Endothelial cell (in vitro differentiated cells): ENCODE measurements at places on chromosomes 1 and 21. TPM values are rescaled to one million over a fixed set of nuclear protein-coding genes. Genes with fewer than 3 reads are reported as not detected.

DNA sequence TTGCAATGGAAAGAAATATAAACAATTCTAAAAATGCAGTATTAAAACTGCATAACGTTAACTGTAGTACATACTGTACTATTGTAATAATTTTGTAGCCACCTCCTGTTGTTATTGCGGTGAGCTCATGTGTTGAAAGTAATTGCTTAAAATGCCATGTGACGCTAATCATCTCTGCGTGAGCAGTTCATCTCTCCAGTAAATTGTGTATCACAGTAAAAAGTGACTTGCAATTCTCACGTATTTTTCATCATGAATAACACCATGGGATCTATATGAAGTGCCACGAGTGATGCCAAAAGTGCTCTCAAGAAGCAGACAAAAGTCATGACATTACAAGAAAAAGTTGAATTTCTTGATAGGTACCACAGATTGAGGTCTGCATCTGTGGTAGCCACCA is 82.4 kb upstream of the CYYR1 start:
- H3K36me3 ChIP-seq, result peaks cover 12% of the 10 kb centered on the region
- no peak overlapping the region for H3K4me3 ChIP-seq
- H3K27ac ChIP-seq, result no peak overlapping the region
- no peak for DNase-seq

DNA sequence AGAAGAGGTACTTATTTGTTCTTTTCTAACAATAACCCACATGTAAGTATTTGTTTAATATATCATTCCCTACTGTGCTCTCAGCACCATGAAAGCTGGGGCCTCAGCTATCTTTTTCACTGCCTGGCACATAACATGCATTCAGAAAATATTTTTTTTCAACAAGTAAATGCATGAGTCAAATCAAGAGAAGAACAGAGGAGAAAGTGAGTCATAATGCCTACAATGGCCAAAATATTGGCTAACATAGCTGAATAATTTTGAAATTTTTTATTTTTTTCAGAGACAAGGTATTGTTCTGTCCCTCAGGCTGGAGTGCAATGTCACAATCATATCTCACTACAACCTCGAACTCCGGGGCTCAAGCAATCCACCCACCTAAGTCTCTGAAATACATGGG is 252.2 kb upstream of the ADAMTS5 start:
- H3K4me1 ChIP-seq, result no peaks in the 10 kb centered on the region
- no peaks in the 10 kb centered on the region for H3K36me3 ChIP-seq
- H3K27ac ChIP-seq, result no peak overlapping the region
- H3K27me3 ChIP-seq, result no peaks in the 10 kb centered on the region
- DNase-seq, result no peak

LRIG2 gene
- total RNA-seq, result 23.0 TPM

RIPPLY3 gene
- total RNA-seq, result 86.4 TPM

DNA sequence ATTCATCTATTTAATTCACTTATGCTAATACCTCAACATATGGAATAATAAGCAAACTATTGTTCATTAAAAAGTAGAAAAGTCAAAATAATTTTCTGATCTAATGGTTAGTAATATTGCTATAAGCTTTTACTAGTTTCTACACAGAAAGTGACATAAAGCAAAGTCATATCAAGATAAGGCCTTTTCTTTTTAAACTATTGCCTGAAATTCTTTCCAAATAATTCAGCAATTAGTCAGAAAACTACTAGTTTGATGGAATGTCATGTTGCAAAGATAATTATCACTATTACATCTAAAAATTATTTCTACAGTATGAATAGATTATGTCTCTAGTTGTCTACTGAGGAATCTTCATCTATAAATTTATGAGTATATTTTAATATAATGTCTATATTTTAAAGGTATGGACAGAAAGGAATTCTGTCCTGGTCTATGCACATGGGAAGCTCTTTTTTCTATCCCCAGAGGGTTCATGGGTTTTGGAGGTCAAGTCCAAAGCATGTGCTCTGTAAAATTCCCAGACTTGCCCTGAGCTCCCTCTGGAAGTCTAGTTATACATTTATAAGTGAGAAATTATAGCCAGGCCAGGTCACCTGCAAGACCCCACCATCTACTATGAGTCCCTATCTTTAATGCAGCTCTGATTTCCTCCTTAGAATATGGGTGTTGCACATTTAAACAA is 84.6 kb upstream of the DPYD start:
- H3K4me3 ChIP-seq, result no peak overlapping the region
- H3K4me1 ChIP-seq, result no peaks in the 10 kb centered on the region
- DNase-seq, result no peak
- H3K27ac ChIP-seq, result no peak overlapping the region
- H3K36me3 ChIP-seq, result no peaks in the 10 kb centered on the region

SIM2 gene
- total RNA-seq, result 17.1 TPM

DNA sequence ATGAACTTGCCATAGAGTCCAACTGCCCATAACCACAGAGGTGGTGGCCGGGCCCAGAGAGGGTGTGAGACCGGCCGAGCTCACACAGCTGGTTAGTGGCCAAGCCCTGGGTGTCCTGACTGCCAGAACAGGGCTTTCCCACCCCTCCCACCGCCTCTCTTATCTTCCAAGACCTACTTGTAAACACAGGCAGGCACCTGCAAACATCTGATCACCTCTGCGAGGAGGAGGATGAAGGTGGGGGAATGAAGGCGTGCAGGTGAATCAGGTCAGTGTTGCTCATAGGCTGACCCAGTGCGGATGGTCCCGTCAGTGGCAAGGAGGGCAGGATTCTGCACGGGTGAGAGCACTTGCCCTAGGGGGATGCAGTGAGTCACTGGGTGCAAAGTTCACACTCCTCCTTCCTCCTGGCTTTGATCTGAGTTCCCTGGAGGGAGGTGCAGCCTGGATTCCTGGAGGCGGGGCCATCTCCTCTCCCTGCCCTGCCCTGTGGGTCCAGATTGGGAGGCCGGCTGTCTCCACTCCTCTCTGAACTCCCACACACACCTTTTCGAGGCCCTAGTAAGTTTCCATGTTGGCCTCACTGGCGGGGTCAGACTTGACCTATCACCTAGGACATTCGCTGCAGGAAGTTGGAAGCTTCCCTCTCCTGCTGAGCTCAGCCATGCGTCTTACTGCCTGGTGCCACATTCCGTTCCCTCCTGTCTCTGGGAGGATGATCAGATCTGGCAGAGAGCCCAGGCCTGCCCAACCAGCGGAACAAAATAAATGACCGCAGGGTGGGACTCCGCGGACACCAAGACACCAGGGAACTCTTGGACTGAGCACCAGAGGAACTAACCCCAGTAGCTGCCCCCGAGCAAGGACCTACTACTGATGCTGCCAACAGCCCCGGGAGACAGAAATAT is 7.3 kb downstream of the UQCRHL start:
- peaks cover 26% of the 10 kb centered on the region for H3K4me1 ChIP-seq
- H3K4me3 ChIP-seq, result no peak overlapping the region
- H3K27me3 ChIP-seq, result peaks cover 5% of the 10 kb centered on the region
- no peaks in the 10 kb centered on the region for H3K36me3 ChIP-seq

TIAM1 gene
- total RNA-seq, result 131 TPM

- no peak overlapping the region for H3K27ac ChIP-seq
- no peak overlapping the region for H3K4me3 ChIP-seq
- peaks cover 20% of the 10 kb centered on the region for H3K4me1 ChIP-seq
- DNase-seq, result no peak
These were observed 63.8 kb downstream of the CLSTN1 start for GRCh38 chr1:9759939-9760338.

GRCh38 chr1:22709891-22710700 is 543 bp upstream of the EPHB2 start:
- peaks cover 14% of the 10 kb centered on the region for H3K27me3 ChIP-seq
- no peak overlapping the region for H3K27ac ChIP-seq
- peaks cover 4% of the 10 kb centered on the region for H3K36me3 ChIP-seq
- DNase-seq, result peak; percentile 61

SELP gene
- 0.21 TPM for total RNA-seq

GRCh38 chr1:162133566-162133965 is 64.1 kb downstream of the NOS1AP start:
- peaks cover 50% of the 10 kb centered on the region for H3K4me1 ChIP-seq
- H3K27me3 ChIP-seq, result peaks cover 1% of the 10 kb centered on the region
- no peak overlapping the region for H3K27ac ChIP-seq
- H3K4me3 ChIP-seq, result no peak overlapping the region
- DNase-seq, result no peak

DNA sequence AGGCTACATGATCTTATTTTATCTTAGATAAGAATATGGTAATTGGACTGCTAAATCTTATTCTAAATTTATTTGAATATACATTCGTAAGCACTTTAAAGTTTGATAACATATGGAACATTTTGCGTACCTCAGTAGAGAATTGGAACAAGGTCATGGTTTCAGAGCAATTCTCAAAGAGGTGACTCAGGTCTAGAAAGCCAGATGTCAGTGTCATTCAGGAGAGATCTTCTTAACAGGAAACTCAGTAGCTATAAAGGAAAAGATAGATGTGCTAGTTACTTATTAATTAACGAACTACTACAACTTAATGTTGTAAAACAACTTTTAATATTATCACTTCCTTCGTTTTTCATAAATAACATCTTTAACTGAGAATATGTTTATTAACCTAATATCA is 142.5 kb downstream of the USP25 start:
- no peaks in the 10 kb centered on the region for H3K27me3 ChIP-seq
- no peak overlapping the region for H3K4me3 ChIP-seq
- H3K27ac ChIP-seq, result no peak overlapping the region

- no peak for DNase-seq
- peaks cover 6% of the 10 kb centered on the region for H3K4me1 ChIP-seq
- H3K36me3 ChIP-seq, result no peaks in the 10 kb centered on the region
- peaks cover 2% of the 10 kb centered on the region for H3K27me3 ChIP-seq
- no peak overlapping the region for H3K27ac ChIP-seq
These were observed 18.2 kb downstream of the TSPAN2 start for GRCh38 chr1:115071012-115071664.

SLC25A34 gene
- 3.5 TPM for total RNA-seq

PRDM15 gene
- 7.5 TPM for total RNA-seq

GRCh38 chr21:16108561-16109075 is 378.8 kb downstream of the USP25 start:
- no peaks in the 10 kb centered on the region for H3K4me1 ChIP-seq
- no peak overlapping the region for H3K4me3 ChIP-seq
- H3K27ac ChIP-seq, result no peak overlapping the region
- H3K36me3 ChIP-seq, result peaks cover 6% of the 10 kb centered on the region

GCSAML gene
- 0.23 TPM for total RNA-seq

GRCh38 chr1:112893288-112894009 is 62.5 kb downstream of the SLC16A1 start:
- no peak for DNase-seq
- H3K27me3 ChIP-seq, result peaks cover 3% of the 10 kb centered on the region
- peaks cover 12% of the 10 kb centered on the region for H3K36me3 ChIP-seq
- H3K27ac ChIP-seq, result no peak overlapping the region

- H3K27me3 ChIP-seq, result peaks cover 1% of the 10 kb centered on the region
- H3K36me3 ChIP-seq, result peaks cover 8% of the 10 kb centered on the region
- H3K4me3 ChIP-seq, result no peak overlapping the region
These were observed 39.1 kb upstream of the LRRC3 start for GRCh38 chr21:44416193-44416592.

DNAJC28 gene
- 3.3 TPM for total RNA-seq

CD164L2 gene
- 0.72 TPM for total RNA-seq

DNA sequence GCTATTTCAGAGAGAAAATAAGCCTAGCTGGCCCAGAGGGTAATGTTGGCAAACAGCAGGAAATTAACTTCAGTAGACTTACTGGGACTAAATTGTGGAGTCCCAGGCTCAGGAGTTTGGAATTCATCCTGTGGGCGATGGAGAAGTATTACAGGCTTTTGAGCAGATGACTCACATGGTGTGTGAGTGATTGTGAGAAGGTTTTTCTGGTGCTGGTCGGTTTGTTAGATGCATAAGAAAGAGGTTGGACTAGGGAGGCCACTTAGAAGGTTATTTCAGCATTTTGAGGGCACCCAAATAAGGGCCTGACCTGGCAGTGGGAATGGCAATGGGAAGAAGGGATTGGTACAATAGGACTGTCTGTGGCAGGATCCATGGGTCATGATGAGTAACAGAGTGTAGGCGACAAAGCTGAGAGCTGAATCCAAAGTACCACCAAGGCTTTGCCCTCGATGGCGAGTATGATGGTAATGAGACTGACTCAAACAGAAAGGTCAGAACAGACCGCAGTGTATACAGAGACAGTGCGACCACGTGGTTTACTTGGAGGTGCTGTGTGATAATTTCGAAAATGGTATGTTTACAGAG is 69.2 kb upstream of the KIF26B start:
- peaks cover 4% of the 10 kb centered on the region for H3K27me3 ChIP-seq
- H3K36me3 ChIP-seq, result peaks cover 4% of the 10 kb centered on the region
- H3K27ac ChIP-seq, result no peak overlapping the region
- no peaks in the 10 kb centered on the region for H3K4me1 ChIP-seq
- H3K4me3 ChIP-seq, result no peak overlapping the region

DNA sequence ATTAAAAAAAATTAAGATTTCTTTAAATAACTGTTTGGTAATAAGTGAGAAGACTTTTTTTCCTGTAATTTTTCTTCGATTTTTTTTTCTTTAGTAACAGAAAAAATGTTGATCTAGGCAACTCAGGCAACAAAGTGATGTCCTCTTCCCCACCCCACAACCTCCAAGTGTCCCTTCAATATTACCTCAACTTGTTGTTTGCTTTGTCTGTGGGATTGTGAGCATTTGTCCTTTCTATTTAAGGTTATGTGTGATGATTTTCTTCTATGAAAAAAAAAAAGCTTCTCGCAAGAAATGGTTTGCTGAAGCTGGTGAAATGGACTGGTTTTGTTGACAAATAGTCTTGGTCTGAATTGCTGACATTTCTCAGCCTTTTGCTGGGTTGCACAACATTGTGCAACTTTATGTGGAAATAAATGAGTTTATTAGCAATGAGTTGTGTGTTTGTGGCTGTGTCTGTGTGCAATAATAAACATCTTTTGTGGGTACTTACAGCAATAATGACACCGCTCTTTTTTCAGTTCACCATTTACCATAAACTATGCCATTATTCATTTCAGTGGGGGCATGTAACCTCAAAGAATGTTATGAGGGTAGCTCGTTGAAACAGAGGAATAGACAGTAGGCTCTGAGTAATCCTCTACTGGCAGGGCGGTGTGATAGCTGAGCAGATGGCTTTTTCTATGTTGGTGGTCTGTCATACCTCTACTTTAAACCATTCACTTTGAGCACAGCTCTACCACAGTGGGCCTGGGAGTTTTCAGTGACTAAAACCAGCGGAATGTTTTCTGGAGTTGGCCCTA is 218.4 kb downstream of the HLX start:
- peaks cover 2% of the 10 kb centered on the region for H3K27me3 ChIP-seq
- peaks cover 7% of the 10 kb centered on the region for H3K4me1 ChIP-seq
- peaks cover 3% of the 10 kb centered on the region for H3K36me3 ChIP-seq
- no peak overlapping the region for H3K27ac ChIP-seq

NR5A2 gene
- total RNA-seq, result 7.0 TPM

GRCh38 chr1:32342704-32343103 is 6.7 kb upstream of the MARCKSL1 start:
- DNase-seq, result no peak
- no peak overlapping the region for H3K4me3 ChIP-seq
- peaks cover 11% of the 10 kb centered on the region for H3K36me3 ChIP-seq
- H3K27ac ChIP-seq, result no peak overlapping the region
- H3K4me1 ChIP-seq, result peaks cover 29% of the 10 kb centered on the region

NUDT4B gene
- total RNA-seq, result not detected

XCL2 gene
- total RNA-seq, result not detected

FCMR gene
- total RNA-seq, result 8.4 TPM

BTG2 gene
- total RNA-seq, result 80.0 TPM
